Fibroblast of the aortic adventitia (primary cell): ENCODE measurements at places on chromosomes 6 and 20. TPM values are rescaled to one million over a fixed set of nuclear protein-coding genes. Genes with fewer than 3 reads are reported as not detected.

DNA sequence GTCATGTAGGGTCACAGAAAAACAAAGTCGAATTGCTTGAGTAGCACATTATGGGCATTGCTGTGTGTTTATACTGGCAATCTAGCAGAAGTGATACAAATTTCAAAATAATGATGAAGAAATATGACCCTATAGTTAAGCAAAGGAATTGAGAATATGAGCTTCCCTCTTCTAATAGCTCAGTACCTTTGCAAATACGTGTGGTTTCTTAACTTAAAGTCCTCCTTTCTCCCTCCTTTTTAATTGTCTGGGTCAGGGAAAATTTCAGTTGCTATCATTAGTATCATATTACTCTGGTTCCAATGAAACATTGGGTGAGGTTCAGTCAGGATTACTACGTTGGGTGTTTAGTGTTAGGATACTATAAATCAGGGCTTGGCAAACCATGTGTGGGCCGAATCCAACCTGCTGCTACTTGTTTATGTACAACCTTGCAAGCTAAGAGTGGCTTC lies 166.8 kb upstream of the CARMIL1 start:
- DNase-seq, result no peak

DNA sequence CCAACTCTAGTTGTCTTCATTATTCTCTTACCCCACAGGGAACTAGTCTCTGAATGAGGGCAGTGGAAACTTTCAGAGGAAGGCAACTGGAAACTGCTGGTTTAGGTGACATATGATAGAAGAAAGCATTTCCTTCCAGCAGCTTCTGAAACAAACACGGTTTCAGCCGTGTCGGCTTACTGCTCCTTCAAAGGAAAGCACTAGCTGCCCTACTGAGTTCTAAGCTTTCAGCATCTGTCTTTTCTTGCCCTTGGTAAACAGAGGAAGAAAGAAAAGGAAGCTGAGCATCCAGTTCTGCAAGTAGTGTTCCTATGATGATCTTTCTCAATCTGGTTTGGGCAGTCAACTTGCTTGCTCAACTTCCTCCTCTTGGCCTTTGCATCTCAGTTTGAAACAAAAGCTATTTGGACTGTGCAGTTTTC lies 117.5 kb upstream of the CEP85L start:
- no peak for DNase-seq

DNA sequence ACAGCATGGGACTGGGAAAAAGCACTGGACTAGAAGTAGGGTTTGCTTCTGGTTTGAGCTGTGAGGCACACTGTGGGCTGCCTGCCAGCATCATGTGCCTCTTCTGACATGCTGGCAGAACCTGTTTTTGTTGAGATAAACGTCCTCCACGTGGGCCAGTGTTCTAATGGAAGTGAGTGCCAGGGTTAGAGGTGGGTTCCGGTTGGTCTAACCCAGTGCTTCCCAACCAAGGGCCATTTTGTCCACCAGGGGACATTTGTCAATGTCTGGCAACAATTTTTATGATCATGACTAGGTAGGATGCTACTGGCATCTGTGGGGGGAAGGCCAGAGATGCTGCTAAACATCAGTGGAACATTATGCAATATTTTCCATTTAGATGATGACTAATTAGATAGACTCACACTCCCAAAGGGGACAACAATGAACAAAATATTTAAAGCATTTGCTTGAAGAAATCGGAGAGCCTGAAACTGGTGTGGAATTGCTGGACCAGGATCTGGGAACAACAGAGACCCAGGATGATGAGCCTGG lies 7.8 kb upstream of the APMAP start:
- peak; percentile 92 for DNase-seq

GRCh38 chr20:10541668-10542411 lies 106.7 kb downstream of the SLX4IP start:
- no peak for DNase-seq

DNA sequence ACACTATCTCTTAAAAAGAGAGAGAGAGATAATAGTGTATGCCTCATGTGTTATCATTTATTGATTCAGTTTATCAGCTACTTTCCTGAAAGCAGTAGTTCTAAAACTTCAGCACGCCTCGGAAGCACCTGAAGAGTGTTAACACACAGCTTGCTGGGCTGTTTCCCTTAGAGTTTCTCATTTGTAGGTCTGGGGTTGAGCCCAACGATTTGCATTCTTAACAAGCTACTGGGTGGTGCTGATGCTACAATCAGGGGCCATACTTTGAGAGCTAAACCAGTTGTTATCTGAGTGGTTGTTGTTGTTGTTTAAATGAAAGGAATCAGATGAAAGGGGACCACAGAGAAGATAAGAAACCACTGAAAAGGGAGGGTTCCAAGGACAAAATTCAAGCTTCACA lies 32.6 kb downstream of the SIM1 start:
- DNase-seq, result no peak

GRCh38 chr6:31933537-31933936 lies 6.0 kb downstream of the C2 start:
- no peak for DNase-seq

DNA sequence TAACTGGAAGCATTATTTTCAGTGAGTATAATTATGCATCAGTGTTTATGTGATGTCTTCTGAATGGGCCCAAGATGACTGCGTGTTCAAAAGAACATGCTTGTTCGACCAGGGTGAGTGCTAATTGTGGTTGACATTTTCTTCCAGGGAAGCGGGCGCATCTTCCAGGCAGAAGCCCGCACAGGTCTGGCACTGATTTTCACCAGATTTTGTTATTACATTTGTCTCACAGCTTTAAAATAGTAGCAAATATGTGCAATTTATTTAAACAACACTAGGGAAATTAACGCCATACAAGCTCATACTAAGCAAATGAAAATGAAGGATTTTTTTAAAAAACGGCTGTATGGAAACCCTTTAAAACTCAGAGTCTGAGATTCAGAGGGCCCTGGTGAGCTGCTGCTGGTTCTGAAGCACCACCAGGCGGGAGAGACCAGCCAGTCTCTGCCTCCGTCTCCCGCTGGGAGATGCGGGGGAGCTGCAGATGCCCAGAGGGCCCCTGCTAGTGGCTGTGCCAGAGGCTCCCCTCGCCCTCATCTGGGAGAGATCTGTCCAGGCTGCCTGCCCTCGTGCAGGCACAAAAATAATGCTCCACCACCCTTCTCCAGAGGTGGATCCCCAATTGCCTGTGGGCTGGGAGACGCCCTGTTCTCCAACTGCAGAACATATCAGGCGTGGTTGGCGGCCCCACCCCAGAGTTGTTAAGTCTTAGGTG lies 297.0 kb downstream of the TAF4 start:
- no peak for DNase-seq

GRCh38 chr6:28462401-28462800 lies 19.1 kb upstream of the ZSCAN23 start:
- DNase-seq, result no peak

GRCh38 chr6:722608-723007 lies 29.7 kb upstream of the EXOC2 start:
- DNase-seq, result peak; percentile 41

DNA sequence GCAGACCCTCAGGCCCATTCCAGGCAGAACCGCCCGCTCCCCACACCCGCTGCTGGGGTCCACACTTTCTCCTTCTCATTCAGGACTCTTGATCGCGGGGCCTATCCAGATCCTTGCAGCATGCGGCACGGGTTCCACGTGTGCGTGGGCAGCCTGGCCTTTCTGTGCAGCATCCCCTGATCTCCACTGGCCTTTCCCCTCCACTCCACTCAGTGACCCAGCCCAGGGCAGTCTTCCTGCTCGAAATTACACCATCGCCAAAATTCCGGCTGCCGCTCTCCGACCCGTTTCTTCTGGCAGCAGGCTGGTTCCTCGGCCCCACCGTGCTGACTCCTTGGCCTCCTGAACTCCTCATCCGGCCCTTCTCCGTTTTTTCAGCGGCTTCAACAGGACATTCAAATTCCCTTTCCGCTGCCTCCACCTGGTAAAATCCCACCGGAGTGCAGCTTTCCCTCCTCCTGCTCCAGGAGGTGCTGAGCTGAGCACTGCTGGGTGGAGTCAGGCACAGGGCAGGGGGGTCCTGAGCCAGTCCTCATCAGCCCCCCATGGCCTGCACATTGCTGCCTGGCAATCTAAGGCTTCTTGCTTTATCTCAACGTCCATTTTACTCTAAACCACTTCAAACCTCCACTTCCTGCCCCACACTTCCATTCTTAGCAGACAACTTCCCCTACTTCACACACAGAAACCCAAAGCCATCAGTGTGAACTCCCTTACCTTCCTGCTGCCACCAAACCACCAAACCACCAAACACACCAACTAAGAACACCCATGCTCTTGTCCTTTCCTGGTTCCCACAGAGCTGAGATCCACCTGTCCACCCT lies 9.0 kb downstream of the SFT2D1 start:
- DNase-seq, result no peak

DNA sequence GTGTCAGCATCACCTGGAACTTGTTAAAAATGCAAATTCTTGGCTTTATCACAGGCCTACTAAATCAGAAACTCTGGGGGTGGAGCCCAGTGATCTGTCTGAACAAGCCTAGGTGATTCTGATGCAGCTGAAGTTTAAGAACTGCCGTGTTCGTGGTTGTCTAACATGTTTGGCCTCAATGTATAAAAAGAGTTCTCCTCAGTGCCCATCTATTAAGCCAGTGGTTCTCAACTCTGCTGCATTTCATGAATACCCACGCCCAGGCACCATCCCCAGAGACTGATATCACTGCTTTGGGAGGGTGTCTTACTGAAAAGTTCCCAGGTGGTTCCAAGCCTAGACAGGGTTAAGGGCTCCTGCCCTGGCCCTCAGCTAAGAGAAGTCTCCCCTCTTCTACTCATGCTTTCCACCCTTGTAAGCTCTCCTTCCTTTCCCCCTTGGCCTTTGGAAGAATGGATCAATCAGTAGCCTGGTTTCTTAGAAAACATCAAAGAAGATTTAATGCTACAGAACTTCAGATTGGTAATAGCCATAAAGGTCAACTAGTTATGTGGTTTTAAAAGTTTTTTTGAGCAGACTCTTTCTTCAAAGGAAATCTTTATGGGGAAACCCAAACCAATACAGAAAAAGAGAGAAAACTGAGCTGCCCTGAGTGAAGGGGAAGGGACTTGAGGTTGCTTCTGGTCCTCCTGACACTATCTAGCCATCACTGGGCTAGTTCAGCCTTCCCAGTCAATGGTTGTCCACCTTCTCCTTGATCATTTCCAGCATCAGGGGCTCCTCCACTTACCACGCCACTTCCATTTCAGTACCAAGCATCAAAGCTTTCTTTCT lies 38.9 kb upstream of the TNFAIP3 start:
- DNase-seq, result no peak

DNA sequence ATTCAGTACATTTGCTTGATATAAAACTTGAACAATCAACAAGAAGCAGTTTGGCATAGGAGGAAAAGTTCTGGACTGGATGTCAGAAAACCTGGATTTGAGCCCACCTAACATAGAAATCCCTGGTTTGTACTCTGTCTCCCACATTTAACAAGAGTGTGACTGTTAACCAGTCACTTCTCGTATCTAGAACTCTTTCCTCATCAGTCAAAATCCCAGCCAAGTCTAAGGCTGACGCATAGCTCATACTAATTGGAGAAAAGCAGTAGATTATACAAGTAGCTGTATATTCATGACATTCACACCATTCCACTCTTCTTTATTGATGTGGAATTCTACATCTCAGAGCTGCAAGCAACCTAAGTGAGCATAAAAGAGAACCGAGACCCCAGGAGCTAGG lies 222.7 kb downstream of the PHACTR1 start:
- peak; percentile 10 for DNase-seq

GRCh38 chr20:8527998-8528723 lies 396.1 kb downstream of the PLCB1 start:
- peak; percentile 91 for DNase-seq

DNA sequence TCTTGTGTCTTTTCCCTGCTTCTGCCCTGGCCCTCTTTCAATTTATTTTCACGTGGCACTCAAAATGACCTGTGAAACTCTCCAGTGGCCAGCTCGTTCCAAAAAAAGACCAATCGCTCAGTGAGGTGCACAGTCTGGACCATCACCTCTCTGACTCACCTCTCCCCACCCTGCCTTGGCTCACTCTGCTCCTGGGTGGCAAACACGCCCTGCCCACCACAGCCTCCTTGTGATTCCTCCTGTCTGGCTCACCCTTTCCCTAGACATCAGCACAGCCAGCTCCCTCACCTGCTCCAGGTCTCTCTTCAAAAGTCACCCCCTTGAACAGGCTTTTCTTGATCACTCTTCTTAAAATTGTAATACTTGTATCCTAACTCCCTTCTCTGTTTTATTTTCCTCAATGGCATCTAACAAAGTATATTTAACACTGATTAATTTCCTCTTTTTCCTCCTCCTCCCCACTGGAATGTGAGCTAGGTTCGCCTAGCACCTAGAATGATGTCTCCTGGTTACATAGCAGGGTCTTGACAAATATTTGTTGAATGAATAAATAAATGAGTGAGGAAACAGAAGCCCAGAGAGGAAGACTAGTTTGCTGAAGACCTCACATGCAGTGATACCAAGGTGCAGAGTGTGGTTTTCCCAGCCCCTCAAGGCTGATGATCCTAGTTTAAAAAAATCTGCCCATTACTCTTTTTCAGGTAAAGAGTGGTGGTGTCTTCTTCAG lies 109.0 kb downstream of the GJA10 start:
- no peak for DNase-seq

- DNase-seq, result no peak
These were observed 98.6 kb upstream of the NEDD9 start for GRCh38 chr6:11331111-11331510.

- DNase-seq, result no peak
These were observed 12.3 kb downstream of the MYT1 start for GRCh38 chr20:64176551-64176950.

DNA sequence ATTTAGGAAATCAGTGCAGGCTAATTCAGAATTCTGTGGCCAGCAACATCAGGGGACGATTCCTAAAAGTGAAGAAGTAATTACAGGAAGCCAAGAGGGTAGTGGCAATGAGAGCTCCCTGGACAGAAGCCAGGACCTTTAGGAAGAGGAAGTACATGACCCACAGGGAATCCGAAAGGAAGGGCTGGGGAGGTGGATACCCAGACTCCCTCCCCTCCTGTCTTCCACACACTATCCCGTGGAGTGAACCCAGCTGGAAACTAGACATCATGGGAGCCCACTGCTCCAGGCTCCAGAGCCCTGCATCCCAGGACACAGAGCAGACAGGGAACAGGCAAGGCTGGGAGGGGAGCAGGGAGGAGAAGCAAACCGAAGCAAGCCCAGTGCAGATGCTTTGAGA lies 83.0 kb downstream of the SNX5 start:
- no peak for DNase-seq

DNA sequence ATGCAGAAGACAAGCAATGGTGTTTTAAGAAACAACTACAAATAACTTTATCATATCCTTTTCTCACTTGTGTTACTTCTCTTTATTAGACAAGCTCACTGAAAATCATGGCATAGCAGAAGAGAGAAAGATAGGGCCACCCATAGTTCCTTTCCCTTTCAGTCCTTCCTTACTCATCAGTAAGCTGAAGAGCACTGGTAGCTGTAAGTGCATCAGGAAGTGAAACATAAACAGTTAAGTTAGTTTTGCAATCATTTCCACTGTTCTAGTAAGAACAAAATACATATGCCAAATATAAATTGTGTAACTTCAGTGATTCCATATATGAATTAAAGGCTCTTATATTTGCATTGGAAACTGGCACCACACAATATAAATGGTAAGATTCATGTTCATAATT lies 220.1 kb downstream of the HACE1 start:
- DNase-seq, result peak; percentile 13

- peak; percentile 27 for DNase-seq
These were observed 120.4 kb downstream of the RNF144B start for GRCh38 chr6:18507561-18507960.

Gene SLC35D3
- not detected in 2 replicates for total RNA-seq

Gene RAET1L
- not detected in 2 replicates for total RNA-seq

Gene OR2H1
- not detected in 2 replicates for total RNA-seq

Gene C6orf132
- 0.63 and 1.4 TPM in 2 replicates for total RNA-seq

Gene ADGB
- total RNA-seq, result not detected in 2 replicates

Gene HRH3
- not detected in 2 replicates for total RNA-seq

Gene CEP250
- total RNA-seq, result 22.0 and 66.7 TPM in 2 replicates

Gene RNF39
- not detected in 2 replicates for total RNA-seq
